Substantia nigra (tissue), 51 donors: ENCODE measurements at places on chromosomes 11 and 22.

- DNase-seq: no peak
Measured at GRCh38 chr11:19995145-19995544, 165.1 kb downstream of the DBX1 start.

- no peak for DNase-seq
Measured at GRCh38 chr22:35915477-35916013, 113.1 kb downstream of the RBFOX2 start.

DNA sequence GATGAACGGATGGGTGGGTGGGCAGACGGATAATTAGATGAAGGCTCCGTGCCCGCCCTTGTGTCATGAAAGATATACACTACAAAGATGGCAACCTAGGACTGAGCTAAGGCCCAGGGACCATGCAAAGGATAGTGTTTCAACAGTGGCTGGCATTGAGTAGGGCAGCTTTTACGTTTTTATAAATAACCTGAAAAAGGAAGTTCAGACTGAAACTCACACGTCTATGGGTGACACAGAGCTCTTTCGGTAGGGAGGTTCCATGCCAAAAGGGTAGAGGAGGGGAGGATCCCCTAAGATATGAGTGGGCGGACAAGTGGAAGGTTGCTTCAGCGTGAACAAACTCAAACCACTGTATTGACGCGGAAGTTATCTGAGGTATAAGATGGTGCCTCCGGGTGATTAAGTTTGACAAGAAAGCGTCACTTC lies 90.5 kb downstream of the UBASH3B start:
- no peak for DNase-seq

DNA sequence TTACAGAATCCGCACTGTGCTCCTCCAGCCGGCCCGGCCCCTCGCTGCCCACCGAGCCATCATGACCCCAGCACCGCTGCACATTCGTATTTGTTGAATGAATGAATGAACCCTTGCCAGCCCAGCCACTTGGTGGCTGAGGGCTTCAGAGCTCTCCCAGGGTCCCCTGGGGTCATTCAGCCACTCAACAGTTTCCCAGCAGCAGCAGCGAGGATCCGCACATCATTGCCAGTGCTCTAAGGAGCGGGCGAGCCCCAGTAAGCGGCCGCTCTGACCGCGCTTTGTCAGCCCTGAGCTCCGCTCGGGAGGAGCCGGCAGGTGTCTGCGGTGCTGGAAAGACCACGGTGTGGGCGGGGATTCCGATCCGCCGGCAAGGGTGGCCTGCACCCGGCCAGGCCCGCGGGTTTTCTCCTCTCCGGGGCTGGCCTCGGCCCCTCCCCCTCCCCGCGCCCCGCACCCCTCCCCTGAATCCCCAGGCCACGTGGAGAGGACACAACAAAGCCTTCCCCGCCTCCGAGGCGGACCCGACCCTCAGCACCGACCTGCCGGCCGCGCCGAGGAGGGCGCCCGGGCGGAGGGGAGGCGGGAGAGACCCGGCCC lies 563 bp downstream of the BID start:
- peak; percentile 35 for DNase-seq

GRCh38 chr11:122101625-122102291 lies 14.3 kb downstream of the BLID start:
- peak; percentile 85 for DNase-seq

GRCh38 chr22:24421428-24421931 lies 5.9 kb upstream of the ADORA2A start:
- DNase-seq: no peak

DNA sequence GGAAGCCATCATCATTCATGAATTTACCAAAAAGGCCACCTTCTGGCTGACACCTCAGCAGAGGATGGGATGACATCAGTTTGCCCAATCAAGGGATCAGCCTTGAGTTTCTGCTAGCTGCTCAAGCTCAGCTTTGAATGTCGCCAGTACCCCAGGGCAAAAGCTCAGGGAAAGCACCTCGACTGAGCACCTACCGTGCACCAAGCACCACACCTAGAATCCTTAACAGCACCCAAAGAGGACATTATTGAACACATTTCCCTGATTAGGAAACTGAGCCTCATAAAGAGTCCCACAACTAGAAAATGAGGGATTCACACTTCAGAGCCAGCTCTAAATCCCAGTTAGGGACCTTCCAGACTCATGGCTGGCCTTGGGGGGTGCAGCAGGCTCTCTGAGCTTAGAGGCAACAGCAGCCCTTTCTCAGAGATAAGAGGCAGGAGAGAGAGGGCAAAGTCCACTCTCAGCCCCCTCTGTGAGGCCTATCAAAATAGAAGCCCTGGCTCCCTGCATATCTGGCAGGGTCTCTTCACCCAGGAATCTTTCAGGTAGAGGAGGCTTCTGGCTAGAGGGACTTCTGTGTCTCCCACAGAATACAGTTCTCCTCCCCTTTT lies 13.4 kb upstream of the DAGLA start:
- DNase-seq: no peak

DNA sequence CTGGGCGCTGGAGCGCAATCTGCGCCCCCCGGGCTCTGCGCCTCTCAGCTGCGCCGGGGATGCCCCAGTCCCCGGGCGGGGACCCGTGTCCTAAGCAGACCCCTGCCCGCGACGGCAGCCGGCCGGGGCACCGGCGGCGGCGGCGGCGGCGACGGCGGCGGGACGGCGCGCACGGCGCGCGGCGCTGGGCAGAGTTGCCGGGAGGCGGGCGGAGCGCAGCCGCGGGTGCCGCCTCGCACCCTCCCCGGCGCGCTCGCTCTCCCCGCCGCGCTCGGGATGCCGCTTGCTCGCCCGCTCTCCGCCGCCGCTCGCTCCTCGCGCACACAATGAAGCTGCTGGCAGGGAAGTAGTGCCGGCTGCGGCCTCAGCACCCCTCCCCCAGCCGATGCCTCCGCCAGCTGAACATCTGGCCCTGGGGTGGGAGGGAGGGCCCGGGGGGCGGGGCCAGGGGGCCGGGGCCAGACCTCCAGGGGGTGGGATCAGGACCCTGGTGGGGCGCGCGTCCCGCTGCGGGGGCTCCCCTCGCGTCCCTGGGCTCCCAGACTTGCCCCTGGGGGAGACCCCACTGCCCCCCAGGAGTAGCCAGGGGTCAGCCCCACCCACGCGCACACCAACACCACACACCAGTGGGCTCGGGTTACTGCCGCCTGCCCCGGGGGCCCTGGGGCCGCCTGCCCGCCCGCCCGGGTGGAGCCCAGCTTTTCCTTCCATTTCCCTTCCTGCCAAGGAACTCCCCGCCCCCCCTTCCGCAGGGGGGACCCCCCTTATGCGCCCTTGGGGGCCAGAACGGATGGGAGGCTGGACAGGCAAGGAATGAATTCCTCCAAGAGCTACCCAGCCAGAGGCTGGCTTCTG lies at the start of gene RCOR2:
Gene RCOR2 (minus strand): TSS at position 328 of the 855 bp plus-strand sequence. CDS start 708 bp downstream, outside the sequence.
- DNase-seq: peak; percentile 85

DNA sequence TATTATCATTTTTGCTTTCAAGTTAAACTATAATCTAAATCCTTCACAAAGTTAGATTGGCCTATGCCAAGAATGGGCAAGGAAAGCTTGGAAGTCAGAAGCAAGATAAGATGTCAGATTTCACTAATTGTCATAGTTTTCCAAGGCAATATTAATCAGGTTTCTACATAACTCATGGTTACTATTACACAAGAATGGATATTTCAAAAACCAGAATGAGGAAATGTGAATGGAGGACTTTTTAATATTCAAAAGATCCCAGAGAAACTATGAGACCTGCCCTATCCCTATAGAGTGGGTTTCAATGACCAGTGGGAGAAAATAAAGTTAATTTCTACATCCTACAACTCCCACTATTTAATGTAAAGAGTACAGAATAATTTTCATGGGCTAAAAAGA lies 203.2 kb downstream of the CASP12 start:
- DNase-seq: no peak

GRCh38 chr22:30665786-30666185 lies 1.9 kb downstream of the DUSP18 start:
- DNase-seq: no peak

DNA sequence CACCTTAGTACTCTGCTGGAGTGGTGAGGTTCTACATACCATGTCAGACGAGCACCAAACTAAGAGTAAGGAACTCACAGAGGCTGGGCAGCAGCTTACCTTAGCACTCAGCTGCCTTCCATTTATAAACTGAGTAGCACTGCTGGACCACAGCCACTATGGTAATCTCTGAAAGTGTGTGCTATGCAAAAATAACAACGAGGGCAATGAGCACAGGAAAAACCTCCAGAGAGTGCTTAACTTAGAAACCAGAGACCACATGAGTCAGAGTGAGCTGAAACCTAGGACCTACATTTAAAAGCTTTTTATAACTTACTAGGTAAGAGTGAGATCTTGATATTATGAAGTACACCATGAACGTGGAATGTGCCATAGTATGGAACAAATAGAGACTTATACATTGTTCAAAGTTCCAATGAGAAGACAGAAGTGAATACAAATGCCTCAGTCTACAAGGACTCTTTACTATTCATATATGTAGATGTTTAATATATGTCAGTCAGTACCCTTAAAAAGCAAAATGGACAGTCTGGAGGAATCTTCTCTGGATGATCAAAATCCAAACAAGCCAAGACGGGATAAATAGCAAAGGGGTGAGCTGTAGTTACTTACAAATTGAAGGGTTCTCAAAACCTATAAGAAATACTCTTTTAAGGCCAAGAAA lies 17.2 kb upstream of the CD59 start:
- DNase-seq: no peak

DNA sequence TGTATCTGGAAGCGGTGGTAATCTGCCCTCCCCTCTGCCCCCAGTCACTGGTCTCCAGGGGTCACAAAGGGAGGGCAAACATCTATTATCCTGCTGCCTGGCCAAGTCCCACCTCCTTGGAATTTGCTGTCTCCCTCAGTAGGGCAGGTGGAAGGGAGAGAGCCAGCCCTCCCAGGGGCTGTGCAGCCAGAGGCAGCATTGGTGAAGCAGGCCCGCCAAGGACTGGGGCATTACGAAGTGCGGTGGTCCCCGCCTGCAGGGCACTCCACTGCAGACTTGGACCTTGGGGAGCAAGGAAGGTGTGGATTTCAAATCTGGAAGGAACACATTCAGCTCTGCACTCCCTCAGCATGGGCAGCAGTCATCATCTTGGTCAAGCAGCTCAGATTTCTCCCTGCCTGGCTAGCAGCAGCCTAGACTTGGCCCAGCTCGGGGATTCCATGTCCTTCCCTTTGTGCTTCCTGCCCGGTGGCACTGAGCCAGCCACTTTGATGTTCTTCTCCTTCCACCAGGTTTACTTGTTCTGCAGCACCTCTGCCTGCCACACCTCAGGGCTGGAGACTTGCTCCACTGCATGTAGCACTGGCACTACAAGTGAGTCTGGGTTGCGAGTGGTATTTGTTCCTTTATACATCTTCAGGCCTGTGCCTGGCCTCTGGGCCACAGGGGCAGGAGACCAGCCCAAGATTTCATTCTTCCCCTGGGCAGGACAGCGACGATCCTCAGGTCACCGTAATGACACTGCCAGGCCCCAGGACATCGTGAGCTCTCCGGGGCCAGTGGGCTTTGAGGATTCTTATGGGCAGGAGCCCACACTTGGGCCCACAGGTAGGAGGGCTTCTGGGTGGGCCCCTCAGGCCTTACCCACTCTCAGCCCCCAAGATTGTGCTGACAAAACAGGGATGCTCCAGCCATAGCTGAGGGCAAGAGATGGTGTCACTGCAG lies 7.4 kb downstream of the ZP1 start:
- DNase-seq: no peak

DNA sequence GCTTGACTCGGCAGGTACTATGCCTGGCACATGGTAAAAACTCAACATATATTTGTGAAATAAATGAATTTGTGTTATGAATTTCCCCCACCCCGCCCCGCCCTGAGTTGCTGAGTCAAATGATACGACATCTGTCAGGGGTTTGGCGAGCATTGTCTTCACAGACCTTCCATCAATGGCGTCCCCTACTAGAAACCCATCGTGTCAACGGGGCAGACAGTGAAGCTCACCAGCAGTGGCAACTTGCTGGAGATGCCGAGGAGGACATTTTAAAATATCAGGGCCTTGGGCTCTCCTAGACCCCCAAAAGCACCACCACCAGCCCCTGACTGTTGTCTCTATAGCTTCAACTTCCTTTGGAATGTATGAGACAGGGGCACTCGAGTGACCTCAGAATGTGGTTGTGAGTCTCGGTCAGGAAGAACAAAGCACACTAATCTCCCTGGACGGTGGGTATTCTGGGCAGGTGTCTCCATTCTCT lies 761 bp upstream of the NXF1 start:
- DNase-seq: no peak

DNA sequence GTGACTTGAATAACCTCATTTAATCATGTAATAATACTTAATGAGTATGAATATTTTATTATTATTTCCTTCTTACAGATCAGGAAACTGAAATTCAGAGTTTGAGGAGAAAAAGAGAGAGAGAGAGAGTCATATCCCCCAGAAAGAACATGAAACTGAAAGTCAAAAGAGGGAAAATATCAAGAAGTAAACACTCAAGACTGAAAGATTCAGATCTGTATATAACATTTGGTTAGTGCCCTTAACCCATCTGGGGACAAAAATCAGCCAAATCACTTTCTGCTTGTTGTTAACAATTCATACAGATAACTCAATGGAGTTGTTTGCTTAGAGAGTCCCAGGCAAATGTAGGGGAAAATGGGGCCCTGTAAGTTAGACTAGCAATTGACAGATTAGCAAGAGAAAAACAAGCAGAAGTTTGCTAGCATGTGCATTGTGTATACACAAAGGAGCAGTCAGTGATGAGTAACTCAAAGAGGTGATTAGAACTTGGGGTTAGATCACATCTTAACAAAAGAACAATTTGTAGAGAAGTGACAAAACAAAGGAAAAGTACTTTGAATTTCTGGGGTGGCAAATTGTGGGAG lies 25.9 kb upstream of the MMP13 start:
- no peak for DNase-seq

- DNase-seq: no peak
Measured at GRCh38 chr11:73265853-73266645, 6.1 kb upstream of the P2RY6 start.

- no peak for DNase-seq
Measured at GRCh38 chr11:34749666-34750659, 129.1 kb downstream of the EHF start.

DNA sequence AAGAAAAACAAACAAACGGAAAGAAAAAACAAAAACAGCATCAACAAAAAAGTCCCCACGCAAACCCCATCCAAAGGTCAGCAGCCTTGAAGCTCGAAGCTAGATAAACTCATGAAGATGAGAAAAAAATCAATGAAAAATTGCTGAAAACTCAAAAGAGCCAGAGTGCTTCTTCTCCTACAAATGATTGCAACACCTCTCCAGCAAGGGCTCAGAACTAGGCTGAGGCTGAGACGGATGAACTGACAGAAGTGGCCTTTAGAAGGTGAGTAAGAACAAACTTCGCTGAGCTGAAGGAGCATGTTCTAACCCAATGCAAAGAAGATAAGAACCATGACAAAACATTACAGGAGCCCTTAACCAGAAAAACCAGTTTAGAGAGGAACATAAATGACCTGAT lies 18.4 kb upstream of the FTH1 start:
- DNase-seq: no peak

- DNase-seq: no peak
Measured at GRCh38 chr11:75291741-75292140, 51.2 kb downstream of the TPBGL start.
